ENCODE measurements at places on chromosomes 12 and 14.

- DNase-seq = no peak
Observed at GRCh38 chr14:101549154-101549553, 12.1 kb upstream of the DIO3 start.

- no peak for DNase-seq
Observed at GRCh38 chr12:10320643-10321042, 13.0 kb downstream of the KLRD1 start.

- no peak for DNase-seq
Observed at GRCh38 chr14:30996892-30997659, 28.4 kb upstream of the AP4S1 start.

DNA sequence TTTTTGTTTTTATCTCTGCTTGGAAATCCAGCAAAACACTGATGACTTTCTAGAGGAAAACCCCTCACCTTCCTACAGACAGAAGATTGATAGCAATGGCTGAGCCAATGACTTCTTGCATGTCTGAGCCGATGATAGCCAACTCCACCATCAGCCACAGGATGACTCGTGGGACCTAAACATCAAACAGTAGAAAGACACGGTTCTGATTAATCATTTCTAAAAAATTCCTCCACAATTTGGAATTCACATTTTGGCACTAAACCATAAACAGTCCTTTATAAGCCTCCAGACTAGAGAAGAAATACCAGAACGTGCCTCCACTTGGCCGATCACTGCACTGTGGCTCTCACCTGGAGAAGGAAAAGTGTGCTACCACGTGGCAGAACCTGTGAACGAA is 25.9 kb downstream of the SLC11A2 start:
- DNase-seq = no peak

GRCh38 chr14:103028161-103028767 is 29.1 kb downstream of the CDC42BPB start:
- no peak for DNase-seq

DNA sequence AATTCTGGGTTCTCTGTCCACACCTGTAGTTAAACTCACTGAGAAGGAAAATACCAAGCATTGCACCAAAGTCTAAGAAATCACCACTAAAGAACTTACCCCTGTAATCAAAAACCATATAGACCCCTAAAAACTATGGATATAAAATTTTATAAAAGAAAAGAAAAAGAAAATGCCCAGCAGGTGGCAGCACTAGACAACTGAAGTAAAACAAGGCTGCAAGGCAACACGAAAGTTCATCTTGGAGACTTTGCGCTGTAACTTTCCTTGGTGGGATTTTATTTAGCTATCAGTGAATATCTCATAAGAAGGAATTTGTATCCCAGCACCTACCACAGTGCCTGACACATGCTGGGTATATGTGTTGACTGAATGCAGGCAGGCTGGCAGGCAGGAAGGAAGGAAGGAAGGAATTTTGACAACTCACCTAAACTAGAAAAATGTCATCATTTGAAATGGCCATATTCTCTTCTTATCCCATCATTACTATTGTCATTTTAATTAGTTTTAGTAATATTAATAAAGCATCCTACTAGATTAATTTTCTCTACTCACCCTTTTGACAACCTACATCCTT is 68.2 kb upstream of the ETV6 start:
- DNase-seq = peak; percentile 39

GRCh38 chr12:77500089-77500488 is 330.6 kb upstream of the NAV3 start:
- peak; percentile 50 for DNase-seq

DNA sequence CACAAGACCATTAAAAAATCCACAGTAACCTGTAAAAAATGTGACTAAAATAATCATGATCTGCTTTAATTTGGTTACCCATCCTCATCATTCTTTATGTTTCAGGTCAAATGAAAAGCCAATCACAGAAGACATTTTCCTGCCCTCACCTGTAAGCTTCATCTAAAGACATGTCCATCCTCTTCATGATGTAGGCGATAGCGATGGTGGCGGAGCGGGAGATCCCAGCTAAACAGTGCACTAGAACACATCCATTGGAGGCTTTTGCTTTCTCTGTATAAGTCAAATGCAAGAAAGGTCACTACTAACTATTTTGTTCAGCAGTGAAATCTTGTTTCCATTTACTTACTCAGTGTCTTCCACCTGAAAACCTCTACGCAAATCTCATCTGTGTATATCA is 82.6 kb downstream of the DUSP16 start:
- no peak for DNase-seq

DNA sequence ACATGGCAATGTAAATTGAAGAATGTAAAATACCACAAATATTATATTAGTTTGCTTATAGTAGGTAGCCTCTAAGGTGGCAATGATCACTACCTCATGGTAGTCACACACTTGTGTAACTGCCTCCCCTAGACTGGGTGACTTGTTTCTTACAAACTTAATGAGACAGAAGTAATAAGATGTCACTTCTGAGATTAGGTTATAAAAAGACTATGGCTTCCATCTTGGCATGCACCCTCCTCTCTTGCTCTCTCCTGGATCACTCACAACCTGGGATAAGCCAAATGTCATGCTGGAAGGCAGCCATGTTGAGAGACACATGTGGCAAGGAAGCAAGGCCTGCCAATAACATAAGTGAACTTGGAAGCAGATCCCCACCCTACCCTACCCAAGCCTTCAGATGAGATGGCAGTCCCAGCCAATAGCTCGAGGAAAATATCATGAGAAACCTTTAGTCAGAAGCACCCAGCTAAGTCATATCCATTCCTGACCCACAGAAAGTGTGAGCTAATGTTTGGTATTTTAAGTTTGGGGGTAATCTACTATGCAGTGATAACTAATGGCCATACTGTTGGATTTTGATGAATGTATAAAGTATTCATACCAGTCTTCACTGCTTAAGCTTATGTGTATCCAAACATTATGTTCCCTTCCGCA is 43.3 kb downstream of the PPP1R12A start:
- DNase-seq = no peak

DNA sequence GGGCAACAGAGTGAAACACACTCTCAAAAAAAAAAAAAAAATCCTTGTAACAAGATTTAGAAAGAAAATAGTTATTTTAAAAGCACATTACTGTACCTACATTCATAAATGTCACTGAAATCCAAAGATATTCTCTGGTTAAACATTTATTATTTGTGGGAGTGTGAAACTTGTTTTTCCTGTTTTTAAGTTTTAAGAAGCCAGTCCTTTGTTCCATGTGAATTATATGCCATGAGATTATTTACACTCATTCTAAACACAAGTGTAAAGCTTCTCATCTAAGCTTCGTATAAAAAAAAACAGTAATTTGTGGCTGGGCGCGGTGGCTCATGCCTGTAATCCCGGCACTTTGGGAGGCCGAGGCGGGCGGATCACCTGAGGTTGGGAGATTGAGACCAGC is 15.0 kb downstream of the VCPKMT start:
- no peak for DNase-seq

DNA sequence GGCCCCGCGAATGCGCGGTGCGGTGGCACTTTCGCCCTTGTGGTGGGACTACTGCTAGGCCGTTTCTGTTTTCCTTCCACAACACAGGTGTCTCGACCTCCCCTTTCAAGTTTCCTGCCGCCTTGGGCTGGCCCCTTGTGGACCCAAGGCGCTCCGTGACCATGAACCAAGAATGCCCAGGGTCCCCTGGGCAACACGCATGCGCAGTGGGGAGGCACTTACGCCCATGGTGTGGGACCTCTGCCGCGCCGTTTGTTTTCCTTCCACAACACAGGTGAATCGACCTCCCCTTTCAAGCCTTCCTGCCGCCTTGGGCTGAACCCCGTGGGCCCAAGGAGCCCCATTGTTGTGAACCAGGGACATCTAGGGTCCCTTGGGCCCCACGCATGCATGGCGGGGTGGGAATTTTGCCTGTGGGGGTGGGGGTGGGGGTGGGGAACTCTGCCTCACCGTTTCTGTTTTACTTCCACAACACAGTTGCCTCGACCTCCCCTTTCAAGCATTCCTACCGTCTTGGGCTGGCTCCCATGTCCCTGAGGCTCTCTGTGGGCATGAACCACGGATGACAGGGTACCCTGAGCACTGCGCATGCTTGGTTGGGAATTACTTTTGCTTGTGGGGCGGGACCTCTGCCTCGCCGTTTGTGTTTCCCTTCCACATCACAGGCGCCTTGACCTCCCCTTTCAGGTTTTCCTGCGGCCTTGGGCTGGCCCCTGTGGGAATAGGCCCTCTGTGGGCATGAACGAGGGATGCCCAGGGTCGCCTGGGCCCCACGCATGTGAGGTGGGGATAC is 355.1 kb downstream of the ALG10 start:
- no peak for DNase-seq

DNA sequence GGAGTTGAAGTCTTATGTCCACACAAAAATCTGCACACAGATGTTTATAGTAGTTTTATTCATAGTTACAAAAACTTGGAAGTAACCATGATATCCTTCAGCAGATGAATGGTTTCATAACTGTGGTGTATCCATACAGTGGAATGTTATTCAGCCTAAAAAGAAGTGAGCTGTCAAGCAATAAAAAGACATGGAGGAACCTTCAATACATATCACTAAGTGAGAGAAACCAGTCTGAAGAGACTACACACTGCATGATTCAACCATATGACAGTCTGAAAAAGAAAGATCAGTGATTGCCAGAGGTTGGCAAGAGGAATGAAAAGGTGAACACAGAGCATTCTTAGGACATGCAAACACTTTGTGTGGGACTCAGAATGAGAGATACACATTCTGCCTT is 18.6 kb upstream of the IFNG start:
- no peak for DNase-seq

- DNase-seq = no peak
Observed at GRCh38 chr12:130832561-130833209, 6.4 kb downstream of the STX2 start.

- no peak for DNase-seq
Observed at GRCh38 chr14:40368314-40368713, 936.1 kb upstream of the FBXO33 start.

DNA sequence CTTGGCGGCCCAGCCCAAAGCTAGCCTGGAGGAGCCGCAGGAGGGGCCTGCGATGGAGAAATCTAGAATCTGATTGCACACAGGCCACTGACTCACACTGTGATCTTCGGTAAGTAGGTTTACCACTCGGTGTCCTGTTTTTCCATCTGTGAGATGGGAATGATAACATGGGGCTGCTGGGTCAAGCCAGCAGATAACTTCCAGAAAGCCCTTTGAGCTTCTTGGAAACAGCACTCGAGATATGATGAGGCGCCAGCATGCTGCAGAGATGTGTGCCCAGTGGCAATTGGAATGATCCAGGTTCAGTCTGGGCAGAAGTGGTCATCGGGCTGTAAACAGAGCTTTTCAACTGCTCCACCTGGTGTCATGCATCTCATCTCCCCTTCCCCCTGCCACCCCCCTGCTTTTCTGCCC is 771.3 kb upstream of the TBX3 start:
- DNase-seq = no peak

- no peak for DNase-seq
Observed at GRCh38 chr14:91289464-91289863, 45.0 kb upstream of the GPR68 start.

All from AG09309 (cell line).